ENCODE measurements at places on chromosomes 1 and 21.

DNA sequence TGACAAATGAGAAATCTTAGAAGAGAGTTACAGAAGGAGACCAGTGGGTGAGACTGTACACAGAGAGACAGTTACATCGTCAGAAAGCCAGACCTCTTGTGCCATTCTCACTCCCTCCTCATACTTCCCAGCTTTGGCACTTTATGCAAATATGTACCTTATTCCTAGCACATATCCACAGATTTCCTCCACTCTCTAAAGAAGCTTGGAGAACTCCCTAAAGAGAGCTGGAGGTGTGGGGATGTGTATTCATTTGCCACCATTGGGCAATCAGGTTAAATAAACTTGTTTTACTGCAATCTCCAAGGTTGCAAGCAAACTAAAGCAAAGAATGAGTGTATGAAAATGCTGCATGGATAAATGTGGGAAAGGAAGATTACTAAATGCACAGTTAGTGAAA lies 380.9 kb upstream of the PRMT6 start:
- DNase-seq, result no peak

- DNase-seq, result no peak
Observed at GRCh38 chr1:84299536-84300170, 1.9 kb upstream of the SAMD13 start.

DNA sequence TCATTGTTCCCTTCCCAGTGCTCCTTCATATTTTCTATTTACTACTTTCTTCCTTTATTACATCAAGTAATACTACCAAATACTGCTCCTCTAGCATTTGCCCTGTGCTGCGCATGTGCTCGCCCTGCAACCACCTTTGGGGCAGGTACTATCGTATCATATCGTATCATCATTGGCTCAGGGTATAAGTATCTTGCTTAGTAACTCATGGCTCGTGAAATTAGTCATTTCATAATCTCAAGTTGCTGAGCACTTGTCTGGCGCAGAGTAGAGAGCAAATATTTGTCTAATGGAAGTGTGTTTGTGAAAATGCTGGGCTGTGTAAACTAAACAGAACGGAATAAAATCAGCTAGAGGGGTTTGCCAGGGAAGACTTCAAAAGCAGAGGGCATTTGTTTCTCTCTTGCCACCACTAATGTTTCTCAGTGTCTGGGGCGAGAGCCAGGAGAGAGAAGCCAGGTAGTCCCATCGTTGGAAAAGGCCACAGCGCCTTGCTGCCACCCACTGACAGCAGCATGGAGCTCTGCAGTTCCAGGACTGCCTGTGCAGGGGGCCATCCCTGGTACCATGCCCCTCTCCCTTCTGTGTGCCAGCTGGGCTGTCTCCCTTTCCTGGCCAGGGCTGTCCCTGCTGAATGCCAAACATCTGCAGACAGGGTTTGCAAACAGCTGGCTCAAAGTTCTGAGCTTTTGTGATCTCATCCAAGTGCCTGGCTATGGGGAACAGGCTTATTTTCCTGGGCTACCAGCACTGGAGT lies 20.0 kb upstream of the CPT2 start:
- no peak for DNase-seq

- DNase-seq, result no peak
Observed at GRCh38 chr21:25790122-25790877, 55.5 kb downstream of the GABPA start.

GRCh38 chr1:161048949-161049722 lies 3.4 kb upstream of the USF1 start:
- no peak for DNase-seq

- no peak for DNase-seq
Observed at GRCh38 chr1:56153276-56153675, 426.1 kb downstream of the PLPP3 start.

DNA sequence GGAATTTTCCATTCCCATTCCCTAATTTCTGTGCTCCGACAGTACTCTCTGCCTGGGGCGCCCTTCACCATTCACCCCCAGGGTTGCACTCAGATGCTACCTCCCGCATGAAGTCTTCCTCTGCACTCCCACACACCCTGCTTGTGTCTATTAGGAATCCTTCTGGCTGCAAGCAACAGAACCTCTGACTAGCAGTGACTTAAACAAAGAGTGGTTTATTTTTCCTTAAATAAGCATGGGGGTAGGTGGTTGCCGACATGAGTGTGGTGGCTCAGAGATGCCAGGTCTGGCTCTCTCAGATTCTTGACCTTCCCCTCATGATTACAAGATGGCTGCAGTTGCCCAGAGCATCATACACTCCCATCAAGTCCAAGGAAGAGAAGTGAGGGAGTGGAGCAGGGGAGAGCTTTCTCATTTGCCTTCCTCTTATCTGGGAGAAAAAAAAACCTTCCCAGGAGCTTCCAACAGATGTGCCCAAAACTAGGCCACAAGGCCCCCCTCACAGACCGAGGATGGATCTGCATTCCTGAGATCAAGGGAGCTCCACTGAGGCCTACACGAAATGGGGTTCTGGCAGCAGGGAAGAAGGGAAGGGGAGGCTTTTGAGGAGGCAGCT lies 49.6 kb upstream of the LBR start:
- DNase-seq, result no peak

GRCh38 chr1:31241321-31241720 lies 1.6 kb upstream of the NKAIN1 start:
- DNase-seq, result no peak

- no peak for DNase-seq
Observed at GRCh38 chr21:31556662-31557061, 102.8 kb upstream of the SOD1 start.

- no peak for DNase-seq
Observed at GRCh38 chr1:27053977-27054753, 41.5 kb upstream of the TENT5B start.

- no peak for DNase-seq
Observed at GRCh38 chr1:81174052-81174451, 626.7 kb upstream of the ADGRL2 start.

- no peak for DNase-seq
Observed at GRCh38 chr1:19049128-19049768, 92.8 kb upstream of the IFFO2 start.

- DNase-seq, result no peak
Observed at GRCh38 chr1:227885648-227886502, 61.9 kb downstream of the WNT9A start.

DNA sequence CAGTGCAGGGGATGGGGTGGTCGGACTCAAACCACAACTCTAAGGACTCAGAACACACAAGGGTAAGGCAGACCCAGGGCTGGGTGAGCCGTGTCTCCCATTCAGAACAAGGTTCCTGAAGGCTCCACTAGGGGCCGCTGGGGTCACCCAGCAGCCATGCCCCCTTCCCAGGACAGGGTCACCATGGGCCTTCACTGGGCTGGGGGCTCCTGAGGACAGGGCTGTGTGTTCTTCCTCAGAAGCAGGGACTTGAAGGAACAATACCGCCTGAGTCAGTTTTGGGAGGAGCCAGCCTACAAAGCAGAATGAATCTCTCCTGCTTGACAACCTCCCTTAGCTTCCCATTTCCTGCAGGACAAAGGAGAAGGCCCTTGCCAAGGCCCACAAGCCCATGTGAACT lies 15.4 kb downstream of the RIMS3 start:
- DNase-seq, result no peak

DNA sequence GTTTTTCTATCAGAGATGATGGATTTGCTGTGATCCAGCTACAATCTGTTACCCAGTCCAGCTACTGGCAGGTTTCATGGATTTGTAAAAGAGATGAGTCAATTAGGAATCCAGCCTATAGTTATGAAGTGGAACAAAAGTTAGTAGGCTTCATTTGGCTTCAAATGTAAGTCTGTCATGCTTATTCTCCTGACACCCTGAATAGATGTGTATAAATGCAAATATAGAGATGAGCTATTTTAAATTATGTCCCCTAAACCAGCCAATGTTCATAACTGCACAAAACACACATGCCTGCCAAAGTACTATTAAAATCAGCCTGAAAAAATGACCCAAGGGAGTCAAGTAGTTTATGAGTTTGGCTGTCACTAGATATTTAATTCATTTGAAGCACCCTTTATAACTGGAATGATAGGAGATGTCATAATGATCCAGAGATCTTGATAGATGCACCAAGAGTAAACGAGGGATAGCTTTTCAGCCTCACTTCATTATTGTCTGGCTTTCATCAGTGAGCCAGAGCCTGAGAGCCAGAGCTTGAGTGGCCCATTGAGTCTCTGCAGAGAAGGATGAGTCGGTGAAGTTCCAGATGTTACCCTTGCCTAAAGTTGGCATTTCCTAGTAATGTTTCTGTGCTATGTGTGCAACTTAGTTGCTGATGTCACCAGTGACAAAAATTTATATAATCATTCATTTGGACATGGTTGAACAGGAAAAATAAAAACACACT lies 11.8 kb upstream of the NTMT2 start:
- DNase-seq, result no peak

- no peak for DNase-seq
Observed at GRCh38 chr1:80048716-80049115, 1042.2 kb upstream of the ADGRL4 start.

DNA sequence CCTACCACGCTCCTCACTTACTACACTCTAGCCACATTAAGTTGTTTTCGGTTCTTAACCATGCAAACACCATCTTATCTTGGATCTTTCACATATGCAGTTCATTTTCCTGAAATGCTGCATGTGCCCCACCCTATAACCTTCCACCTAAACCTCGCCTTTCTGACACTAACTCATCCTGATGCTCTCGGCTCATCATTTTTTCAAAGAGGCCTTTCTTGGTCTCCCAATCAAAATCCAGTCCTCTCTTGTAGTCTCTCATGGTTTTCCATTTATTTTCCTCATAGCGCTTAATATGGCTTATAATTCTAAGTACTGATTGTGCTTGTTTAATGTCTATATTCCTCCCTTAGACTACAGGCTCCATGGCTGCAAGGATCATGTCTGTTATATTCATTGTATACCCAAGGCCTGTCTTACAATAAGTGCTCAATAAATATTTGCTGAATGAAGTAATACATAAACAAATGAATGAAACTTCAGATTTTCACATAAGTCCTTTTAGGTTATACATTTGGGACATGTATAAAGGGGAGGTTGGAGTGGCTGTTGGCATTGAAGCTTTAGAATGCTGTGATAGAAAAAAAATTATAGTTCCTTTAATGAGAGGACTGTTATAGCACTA lies 79.2 kb upstream of the CDC42BPA start:
- no peak for DNase-seq

- DNase-seq, result no peak
Observed at GRCh38 chr21:29951911-29952310, 12.1 kb upstream of the GRIK1 start.

DNA sequence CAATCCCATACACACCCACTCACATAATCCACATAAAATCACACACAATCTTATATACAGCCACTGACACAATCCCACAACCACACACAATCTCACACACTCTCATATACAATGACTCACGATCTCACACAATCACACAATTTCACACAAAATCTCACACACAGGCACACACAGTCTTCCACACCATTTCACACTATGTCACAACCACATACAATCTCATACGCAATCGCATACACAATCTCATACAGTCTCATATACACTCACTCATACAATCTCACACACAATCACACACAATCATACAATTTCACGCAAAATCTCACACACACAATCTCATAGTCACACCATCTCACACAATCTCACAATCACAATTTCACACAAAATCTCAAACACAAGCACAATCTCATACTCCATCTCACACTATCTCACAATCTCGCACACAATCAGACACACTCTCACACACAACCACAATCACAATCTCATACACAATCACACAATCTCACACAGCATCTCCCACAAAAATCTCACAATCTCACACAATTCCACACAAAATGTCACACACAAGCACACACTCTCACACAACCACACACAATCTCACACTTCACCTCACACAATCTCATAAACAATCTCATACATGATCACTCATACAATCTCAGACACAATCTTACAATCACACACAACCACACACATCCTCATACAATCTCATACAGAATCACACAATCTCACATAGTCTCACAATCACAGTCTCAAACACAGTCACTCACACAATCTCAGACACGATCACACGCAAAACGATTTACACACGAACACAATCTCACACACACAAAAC lies 18.5 kb downstream of the CASZ1 start:
- no peak for DNase-seq

GRCh38 chr1:156648951-156649350 lies 7.0 kb downstream of the BCAN start:
- DNase-seq, result no peak

DNA sequence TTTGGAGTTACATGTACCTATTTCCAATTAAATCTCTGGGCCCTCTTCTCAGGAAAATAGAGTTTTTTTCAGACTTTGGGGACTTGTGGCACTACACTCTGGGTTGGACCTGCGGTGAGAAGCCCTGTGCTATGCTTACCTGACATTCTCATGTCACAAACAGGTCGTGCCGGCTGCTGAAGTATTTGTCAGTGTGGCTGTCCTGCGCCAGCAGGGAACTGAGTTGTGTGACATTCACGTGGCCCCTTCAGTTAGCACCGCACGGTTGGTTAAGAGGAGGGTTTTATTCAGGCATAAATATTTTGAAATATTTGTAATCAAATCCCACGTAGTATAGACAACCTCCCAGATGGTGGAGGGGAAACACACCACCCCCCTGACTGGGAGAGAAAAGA lies 6.3 kb upstream of the COL6A2 start:
- no peak for DNase-seq

- DNase-seq, result no peak
Observed at GRCh38 chr1:8456308-8456912, 138.5 kb downstream of the SLC45A1 start.

- no peak for DNase-seq
Observed at GRCh38 chr1:28516518-28516956, 10.7 kb downstream of the RCC1 start.

GRCh38 chr1:1538334-1538733 lies 2.1 kb downstream of the TMEM240 start:
- no peak for DNase-seq

- DNase-seq, result no peak
Observed at GRCh38 chr1:23916209-23917131, 3.3 kb upstream of the CNR2 start.

- no peak for DNase-seq
Observed at GRCh38 chr1:39859859-39860812, 23.2 kb downstream of the TRIT1 start.

- DNase-seq, result no peak
Observed at GRCh38 chr1:57348921-57349320, 74.9 kb downstream of the DAB1 start.

Measured in stimulated activated CD4-positive, alpha-beta T cell treated with anti-CD3 and anti-CD28 coated beads, Interleukin-12 subunit alpha, Interleukin-12 subunit beta, amount 100 ng/mL, for 24 hours (primary cell).